ENCODE measurements at places on chromosomes 12 and 14. TPM values are rescaled to one million over a fixed set of nuclear protein-coding genes. Genes with fewer than 3 reads are reported as not detected.

Gene CELA1
- not detected for polyA plus RNA-seq

Gene ZNF891
- 2.4 TPM for polyA plus RNA-seq

Gene ZCRB1
- 63.0 TPM for polyA plus RNA-seq

Gene TROAP
- 10.0 TPM for polyA plus RNA-seq

Gene CD27
- polyA plus RNA-seq, result 0.71 TPM

Gene MYH7
- 525 TPM for polyA plus RNA-seq

Gene C12orf60
- polyA plus RNA-seq, result 0.74 TPM

Gene SRP54
- polyA plus RNA-seq, result 42.2 TPM

Gene HCAR3
- polyA plus RNA-seq, result 0.28 TPM

Gene PDZRN4
- polyA plus RNA-seq, result 1.8 TPM

Gene GDF3
- polyA plus RNA-seq, result not detected
